ENCODE measurements at places on chromosomes 12 and 14. TPM values are rescaled to one million over a fixed set of nuclear protein-coding genes. Genes with fewer than 3 reads are reported as not detected.

The TEX52 gene
- total RNA-seq, result 0.40 TPM

DNA sequence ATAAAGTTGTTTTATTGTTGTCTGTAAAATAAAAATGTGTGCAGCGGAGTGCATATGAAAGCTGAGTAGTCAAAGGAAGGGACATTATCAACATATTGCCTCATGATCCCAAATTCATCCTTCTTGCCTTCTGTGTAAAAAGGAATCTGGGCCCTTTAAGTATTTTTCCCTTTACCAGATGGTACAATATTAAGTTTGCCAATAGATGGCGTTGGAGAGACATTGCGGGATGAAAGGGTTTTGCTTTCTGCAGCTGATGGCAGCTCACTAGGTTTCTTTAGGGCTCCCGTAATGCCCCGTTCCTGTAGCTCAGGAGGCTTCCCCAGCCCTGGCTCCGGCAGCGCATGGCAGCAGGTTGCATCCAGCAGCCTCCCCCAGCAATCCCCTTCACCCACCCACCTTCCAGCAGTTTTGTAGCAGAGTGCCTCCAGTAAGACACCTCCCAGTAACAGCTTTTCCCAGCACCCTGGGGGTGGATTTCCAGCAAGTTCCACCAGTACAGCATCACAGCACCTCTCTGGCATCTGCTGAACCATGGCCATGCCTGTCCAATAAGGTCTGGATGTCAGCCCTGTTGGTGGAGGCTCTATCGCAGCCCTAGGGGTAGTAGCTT, 354.4 kb downstream of the MED13L start:
- peak; percentile 25 for DNase-seq

GRCh38 chr12:115541891-115542421, 735.5 kb downstream of the MED13L start:
- DNase-seq, result no peak

GRCh38 chr14:30990770-30991169, 34.7 kb upstream of the AP4S1 start:
- DNase-seq, result no peak

GRCh38 chr14:55975281-55975910, 142.8 kb upstream of the PELI2 start:
- DNase-seq, result no peak

The PRH1 gene
- 21.3 TPM for total RNA-seq

The SAMD4A gene
- 3.6 TPM for total RNA-seq

The KLRG1 gene
- total RNA-seq, result 4.3 TPM
